ENCODE measurements at places on chromosomes 3 and 15.

- no peak for DNase-seq
Measured at GRCh38 chr3:172101107-172101506, 61.7 kb downstream of the FNDC3B start.

DNA sequence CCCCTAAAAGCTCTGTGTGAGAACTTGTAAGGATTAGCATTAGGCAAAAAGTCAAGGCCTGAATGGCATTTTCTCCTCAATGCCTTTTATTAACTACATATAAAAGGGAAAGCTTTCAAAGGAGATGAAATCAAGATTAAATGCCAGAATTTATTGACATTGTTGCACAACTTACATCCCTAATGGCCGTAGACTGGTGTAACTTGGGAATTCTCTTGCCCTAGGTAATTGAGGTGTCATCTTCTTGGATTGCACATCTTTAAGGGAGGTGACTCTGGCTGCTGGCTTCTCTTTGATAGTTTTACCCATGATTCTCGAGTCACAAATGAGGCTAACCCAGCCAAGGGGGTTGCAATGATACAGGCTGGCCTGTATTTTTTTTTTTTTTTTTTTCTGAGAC is 249.1 kb downstream of the TBL1XR1 start:
- no peak for DNase-seq

DNA sequence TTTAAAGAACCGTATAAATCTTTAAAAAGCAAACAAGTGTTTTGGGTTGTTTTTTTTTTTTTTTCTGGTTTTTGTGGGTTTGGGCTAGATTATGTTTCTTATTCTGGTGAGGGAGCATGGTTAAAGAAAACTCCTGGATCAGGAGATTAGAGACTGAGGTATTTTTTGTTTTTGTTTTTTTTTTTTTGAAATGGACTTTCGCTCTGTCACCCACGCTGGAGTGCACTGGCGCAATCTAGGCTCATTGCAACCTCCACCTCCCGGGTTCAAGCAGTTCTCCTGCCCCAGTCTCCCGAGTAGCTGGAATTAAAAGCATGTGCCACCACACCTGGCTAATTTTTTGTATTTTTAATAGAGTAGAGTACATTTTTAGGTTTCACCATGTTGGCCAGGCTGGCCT is 95.2 kb downstream of the SLMAP start:
- no peak for DNase-seq

DNA sequence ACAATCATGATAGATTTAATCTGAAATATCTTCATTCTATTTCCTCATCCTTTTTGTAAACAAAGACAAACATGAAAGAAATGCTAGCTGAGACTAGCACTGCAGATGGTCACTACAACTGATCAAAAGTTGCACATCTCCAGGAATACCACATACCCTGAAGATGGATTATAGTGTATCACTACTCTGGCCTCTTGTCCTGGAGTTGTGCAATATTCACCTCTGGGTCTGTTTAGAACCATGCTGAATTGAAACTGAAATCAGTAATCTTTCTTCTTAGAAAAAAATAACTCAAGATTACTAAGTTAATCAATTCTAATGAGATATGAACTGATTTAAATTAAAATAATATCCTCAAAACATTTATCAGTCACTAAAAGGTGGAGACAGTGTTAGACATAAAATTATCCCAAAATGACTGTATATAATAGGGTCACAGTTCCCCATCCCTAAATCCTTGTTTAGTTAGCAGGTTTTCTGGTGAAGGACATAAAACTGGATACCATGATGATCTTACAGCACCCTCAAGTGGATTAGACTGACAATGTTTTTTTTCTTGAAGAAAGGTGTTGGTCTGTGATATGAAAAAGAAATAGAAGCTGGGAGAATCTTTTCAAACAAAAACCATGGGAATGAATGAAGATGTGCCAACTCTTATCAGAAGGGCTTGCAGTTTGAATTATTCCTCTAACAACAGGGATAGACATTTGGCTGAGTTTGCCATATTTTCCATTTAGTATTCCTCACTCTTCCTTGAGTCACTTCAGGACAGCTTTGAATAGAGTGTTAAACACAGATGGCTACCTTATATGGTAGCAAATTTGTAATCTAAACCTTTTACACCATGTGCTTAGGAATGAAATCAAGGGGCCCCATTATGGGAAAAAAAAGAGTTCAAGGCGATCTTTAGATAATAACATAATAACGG is 7.1 kb upstream of the TTC14 start:
- peak; percentile 27 for DNase-seq

DNA sequence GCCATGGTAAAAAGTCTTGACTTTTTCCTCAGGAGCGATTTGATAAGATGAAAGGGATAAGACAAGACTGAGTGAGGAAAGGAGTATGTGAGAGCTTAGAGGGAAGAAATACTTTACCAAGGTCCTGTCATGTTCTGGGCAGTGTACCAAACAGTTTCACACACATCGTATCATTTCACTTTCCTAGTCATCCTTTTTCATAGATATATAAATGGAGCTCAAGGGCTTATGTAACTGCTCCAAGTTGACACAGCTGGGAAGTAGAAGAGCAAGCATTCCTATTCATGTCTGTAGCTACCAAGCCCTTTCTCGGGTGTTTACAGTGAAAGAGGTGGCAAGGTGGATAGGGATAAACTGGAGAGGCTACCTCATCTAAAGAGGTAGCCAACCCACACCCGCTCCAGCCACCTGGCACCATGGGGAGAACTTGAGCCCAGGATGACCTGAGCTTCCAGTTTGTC is 57.4 kb downstream of the MRPS25 start:
- no peak for DNase-seq

DNA sequence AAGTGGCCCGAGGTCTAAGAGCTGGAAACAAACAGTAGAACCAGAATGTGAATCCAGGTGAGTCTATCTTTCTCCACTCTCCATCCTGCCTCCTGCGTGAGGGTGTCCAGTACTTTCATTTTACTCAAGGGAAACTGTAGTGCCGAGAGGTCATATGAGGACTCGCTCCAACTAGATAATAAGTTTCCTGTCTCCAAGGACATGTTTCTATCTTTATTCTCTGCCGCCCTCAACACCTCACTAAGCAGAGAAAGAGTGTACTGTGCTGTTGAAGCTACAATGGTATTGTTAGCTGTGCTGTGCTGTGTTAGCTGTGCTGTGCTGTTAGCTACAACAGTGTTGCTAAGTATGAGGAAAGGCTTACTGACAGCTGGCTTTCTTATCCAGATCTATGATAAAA is 137.9 kb upstream of the COL8A1 start:
- DNase-seq = no peak

DNA sequence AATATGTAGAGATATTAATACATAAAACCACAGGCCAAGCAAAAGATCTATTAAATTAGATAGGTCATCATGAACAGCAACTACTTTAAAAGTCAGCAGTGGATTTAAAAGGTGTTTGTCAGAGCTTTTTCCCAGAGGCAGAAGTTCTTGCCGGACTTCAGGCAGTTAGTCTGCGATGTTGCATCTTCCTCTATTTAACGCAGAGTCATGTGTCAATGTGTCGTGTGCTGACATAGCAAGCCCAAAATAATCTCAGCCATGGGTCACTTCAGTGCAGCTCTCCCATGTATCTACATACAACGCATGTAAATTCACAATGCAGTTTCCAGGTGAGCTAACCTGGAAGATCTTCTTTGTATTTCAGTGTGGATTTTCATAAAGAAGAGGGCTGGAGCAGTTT is 8.0 kb upstream of the TMEM212 start:
- DNase-seq = no peak

GRCh38 chr3:111616417-111617105 is 21.4 kb upstream of the ZBED2 start:
- no peak for DNase-seq

GRCh38 chr3:105504440-105504951 is 137.8 kb downstream of the ALCAM start:
- no peak for DNase-seq

DNA sequence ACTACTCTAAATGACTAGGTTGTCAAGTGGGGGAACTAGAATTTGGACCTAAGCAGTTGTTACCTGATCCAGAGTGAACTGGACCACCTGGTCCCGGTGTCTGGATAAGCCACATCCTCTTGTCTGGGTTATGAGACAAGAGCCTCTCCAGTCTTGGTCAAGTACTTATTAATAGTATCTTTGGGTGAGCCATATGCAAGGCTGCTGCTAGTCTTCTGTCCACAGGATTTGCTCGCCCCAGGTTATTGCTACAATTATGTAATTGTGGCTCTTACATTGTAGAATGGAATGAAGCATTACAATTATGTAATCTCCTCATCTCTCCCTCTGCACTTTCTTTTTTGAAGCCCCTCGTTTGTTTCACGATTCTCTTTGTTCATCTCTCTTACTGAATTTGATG is 24.0 kb upstream of the AGBL1 start:
- DNase-seq = no peak

DNA sequence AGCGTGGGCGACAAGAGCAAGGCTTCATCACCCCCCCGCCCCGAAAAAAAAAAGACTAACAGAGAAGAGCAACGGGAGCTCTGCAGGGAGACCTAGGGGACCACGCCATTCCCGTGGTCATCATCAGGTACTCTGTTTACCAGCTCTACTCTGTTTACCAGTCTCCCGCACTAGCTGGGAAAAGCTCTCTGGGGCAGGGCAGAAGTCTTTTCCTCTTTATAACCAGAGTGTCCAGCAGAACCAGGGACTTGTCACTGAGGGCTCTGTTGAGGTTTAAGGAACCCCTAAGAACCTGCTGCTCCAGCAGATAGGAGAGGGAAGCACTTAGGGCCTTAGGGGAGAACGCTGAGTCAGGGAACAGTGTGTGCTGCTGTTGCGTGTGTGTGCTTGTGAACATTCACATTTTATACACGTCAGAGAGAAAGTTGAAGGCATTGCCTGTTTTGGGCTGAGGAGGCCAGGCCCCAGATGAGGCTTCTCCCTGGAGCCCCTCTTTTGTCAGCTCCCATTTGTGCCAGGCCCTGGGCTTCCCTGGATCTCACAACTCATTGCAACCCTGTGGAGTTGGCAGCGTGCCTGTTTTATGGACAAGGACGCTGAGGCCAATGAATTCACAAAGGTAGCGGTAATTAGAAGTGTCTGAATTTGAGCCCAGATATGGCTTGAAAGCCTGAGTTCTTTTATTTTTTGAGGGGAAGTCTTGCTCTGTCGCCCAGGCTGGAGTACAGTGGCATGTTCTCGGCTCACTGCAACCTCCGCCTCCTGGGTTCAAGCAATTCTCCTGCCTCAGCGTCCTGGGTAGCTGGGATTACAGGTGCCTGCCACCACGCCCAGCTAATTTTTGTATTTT is 24.2 kb upstream of the ERICH6 start:
- no peak for DNase-seq

DNA sequence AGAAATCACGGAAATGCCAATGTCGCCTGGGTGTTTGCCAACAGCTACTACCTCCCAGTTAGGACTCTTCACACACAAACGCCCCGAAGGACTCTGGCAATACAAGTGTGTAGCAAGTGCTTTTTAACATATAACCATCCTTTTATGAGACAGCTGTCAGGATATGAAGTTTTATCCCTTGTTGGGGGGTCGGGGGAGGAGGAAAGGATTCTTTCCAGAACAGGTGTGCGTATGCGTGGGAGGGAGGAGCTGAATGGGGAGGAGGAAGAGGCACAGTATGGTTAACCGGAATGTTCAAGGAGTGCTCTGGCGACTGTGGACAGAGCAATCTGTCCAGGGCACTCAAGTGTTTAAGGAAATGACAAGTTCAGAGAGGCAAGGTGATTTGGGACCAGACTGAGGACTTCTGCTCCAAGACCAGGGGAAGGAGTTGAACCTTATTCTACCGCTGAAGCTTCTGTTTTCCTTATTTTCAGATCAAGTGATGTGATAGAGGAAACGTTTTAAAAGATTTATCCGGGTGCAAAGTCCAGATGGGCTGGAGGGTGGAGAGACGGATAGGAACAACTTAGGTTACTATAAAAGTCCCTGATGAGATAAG is 1.3 kb downstream of the TSPAN3 start:
- peak; percentile 77 for DNase-seq

- no peak for DNase-seq
Measured at GRCh38 chr3:115689928-115690327, 66.6 kb downstream of the GAP43 start.

DNA sequence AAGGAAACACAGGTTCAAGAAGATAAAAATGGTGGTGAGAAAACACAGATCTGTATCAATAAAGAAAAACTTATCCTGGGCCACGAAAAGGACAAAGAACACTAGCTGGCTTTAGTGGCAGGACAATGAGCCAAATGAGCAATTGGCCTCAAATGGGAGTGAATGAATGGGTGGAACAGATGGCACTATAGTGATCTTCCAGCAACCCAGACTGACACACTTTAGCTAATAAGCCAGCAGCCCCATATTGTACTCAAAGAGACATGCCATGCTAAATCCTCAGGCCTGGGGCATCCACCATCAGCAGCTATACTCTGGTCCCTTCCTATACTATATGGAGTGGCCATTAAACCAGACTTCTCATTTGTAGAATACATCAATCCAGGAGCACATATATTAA is 60.0 kb upstream of the GADL1 start:
- no peak for DNase-seq

DNA sequence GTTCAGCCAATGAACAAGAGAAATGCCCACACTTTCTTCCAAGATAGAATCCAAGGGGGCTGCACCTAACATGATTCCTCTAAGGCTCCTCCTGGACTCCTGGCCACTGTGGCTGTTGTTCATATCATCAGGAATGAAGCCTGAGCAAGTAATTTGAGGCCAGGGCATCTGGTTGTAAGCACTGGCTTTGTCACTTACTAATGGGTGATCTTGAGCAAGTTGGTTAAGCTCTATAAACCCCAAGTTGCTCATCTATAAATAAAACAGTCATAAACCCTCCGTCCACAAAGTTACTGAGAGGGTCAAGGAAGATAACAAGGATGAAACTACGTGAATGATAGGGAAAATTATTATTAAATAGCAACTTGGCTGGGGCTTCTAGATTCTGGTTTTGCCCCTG is 58.3 kb downstream of the CDC25A start:
- DNase-seq = no peak

DNA sequence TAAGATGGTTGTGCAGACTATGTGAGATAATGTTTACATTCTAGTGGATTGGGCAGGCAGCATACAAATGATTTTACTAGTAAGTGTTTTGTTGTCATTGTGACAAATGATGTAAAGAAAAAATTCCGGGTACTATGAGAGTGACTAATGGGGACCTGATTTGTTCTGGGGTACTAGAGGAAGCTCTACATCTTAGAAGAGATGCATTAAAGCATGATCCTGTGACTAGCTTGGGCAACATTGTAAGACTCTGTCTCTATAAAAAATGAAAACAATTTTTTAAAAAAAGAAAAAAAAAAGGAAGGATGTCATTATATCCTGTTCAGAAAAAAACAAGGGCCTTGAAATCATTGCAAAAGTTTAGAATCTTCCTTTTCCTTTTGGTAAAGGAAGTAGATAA is 58.1 kb upstream of the MYRIP start:
- DNase-seq = no peak

- no peak for DNase-seq
Measured at GRCh38 chr15:29805043-29805707, 17.1 kb downstream of the TJP1 start.

DNA sequence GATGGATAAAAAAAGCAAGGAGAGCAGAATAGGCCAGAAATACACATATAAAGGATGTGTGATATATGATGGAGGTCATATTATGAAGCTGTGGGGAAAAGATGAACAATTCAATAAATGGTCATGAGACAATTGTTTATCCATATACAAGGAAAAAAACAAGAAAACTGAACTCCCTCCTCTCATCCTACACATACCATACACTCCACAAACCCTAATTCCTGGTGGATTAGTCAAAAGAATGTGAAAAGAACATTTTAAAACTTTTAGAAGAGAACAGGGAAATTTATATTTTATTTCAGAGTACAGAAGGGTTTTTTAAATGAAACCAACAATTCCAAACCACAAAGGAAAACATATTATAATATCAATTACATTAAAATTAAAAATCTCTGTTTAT is 34.5 kb upstream of the NR2E3 start:
- no peak for DNase-seq

GRCh38 chr3:73745526-73746191 is 120.9 kb upstream of the PDZRN3 start:
- DNase-seq = no peak

Data from LoVo (cell line).